D721Med (cell line): ENCODE measurements at places on chromosomes 3 and 15.

GRCh38 chr3:16320711-16321110 is 55.7 kb downstream of the OXNAD1 start:
- DNase-seq: no peak

GRCh38 chr3:58998476-58999117 is 51.2 kb downstream of the CFAP20DC start:
- no peak for DNase-seq

GRCh38 chr3:178583963-178584575 is 47.8 kb downstream of the KCNMB2 start:
- no peak for DNase-seq

DNA sequence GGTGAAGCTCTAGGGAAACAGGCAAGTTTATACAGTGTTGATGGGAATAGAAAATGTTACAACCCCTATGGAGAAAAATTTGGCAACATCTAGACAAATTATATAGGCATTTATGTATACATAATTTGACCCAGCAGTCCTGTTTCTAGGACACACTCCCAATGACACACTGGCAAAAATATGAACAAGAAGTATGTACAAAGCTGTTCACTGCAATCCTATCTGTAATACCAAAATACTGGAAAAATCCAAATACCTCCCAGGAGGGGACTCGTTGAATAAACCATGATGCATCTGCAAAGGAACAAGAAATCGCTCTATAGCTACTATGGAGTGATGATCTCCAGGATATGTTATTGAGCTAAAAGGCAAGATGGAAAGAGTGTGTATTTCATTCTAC is 8.5 kb downstream of the BFSP2 start:
- DNase-seq: no peak

DNA sequence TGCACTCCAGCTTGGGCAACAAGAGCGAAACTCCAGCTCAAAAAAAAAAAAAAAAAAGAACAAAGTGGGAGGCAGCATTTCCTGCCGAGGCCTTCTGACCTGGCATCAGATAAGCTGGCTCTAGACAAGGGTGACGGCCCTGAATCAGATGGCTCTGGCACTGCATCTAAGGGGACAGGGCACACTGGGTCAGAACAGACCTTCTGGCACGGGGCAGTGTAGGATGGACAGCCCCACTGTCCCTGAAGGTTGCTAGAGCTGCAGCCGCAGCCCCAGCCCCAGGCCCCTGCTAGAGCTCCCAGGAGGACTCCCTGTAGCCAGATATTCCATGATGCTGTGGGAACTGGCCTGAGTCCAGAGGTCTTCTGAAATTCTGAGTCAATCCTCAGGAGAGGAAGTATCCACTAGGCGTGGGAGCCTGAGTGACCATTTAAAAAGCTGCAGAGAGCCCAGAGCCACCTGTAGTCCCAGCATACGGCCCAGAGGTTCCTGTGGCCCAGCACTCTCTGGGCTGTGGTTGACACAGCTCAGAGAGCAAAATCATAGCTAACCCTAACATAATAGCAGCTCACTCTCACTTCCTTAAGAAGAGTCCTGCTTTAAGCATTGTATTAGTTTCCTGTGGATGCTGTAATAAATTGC is 69.2 kb upstream of the MFGE8 start:
- DNase-seq: no peak

GRCh38 chr3:118425272-118425837 is 609.3 kb downstream of the IGSF11 start:
- DNase-seq: no peak

DNA sequence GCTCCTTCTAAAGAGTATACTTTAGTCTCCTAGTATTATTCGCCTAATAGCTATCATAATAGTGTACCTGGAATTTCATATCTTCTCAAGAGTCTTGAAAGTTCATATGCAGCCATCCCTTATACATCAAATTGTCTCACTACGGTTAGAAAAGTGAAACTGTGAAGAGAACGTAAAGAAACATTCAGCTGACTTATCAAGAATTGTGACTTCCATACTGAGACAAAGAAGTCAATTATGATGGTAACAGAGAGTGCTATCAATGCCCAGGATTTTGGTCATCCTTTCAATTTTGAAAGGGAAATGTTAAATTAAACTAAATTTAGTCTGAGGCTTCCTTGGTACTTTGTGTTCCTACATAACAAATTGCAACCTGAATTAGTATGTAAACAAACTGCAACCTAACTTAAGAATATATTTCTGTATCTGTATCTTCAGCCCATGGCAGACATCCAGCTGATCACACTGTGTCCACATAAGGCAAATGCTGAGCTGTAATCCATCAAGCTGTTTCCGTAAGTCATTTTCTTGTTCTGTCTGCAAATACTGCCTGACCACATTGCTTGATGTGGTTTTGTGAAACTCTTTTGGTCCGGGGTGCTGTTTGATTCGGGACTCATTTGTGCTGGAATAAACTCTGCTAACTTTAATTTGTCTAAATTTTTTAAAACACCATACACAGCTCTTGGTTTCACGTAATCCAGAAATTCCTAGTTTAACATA is 469.6 kb downstream of the SI start:
- no peak for DNase-seq

DNA sequence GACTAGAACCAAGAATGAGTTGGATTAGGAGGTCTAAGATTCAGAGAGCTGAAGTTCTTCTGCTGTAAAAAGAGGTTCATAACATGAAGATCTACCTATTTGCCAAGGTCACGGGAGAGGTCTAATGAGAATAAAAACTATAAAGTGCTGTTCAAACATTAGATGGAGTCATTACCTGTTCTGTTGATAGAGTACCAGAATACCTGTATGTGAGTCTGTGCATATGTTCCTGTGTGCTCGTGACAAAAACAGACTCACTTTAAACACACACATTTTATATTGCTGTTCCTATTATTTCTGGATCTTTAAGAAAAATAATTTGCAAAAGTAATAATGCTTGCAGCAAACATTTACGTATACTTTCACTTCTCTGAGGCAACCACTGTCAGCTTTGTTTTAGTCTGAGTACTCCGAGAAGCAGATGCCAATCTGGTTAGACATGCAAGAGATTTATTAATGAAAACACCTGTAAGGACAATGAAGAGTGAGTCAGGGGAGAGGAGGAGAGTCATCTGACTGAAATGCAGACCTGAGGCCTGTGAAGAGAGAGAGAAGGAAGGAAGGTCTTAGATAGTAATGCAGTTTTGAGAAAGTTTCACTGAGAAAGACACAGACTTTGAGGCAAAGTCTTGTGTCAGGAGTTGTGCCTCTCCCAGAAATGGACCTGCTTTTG is 221.2 kb downstream of the SQOR start:
- DNase-seq: no peak

- DNase-seq: no peak
Observed at GRCh38 chr3:11047500-11047899, 55.0 kb downstream of the SLC6A1 start.

DNA sequence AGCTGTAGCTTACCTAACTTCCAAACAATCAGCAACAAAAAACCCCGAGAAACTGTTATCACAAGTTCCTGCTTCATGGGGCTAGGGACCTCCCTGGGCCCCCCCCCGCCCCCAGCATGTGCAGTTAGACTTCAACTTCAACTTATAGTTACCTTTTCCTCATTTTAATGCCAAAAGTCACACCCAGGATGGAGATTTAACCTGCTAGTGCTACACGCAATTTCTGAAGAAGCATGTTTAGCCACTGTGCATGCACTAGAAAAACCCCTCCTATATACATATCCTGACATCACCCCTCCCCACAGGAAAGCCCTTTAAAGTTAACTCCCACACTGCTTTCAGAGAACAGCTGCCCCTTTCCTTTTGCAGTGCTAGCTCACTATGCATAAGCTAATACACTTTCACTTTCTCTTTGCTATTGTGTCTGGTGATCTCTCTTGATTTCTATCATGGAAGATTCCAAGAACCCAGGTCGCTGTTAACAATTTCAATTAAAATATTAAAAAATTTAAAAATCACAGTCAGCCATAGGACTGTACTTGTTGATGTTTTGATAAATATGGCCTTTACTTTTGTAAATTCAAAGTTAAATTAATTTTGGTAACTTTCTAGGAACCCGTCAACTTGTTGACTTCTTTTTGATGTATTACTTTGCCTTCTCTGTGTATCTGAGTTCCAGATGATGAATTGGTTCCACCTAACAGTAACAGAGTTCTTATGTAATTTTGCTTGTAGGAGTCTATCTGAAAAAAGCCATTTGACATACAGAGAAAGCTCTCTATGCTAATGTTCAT is 75.2 kb upstream of the ACAD9 start:
- no peak for DNase-seq

- no peak for DNase-seq
Observed at GRCh38 chr3:20747741-20748140, 561.7 kb upstream of the SGO1 start.

GRCh38 chr15:76860201-76860600 is 44.9 kb downstream of the SCAPER start:
- DNase-seq: no peak
